Uterus (tissue), 4 donors: ENCODE measurements at places on chromosomes 7 and 10.

DNA sequence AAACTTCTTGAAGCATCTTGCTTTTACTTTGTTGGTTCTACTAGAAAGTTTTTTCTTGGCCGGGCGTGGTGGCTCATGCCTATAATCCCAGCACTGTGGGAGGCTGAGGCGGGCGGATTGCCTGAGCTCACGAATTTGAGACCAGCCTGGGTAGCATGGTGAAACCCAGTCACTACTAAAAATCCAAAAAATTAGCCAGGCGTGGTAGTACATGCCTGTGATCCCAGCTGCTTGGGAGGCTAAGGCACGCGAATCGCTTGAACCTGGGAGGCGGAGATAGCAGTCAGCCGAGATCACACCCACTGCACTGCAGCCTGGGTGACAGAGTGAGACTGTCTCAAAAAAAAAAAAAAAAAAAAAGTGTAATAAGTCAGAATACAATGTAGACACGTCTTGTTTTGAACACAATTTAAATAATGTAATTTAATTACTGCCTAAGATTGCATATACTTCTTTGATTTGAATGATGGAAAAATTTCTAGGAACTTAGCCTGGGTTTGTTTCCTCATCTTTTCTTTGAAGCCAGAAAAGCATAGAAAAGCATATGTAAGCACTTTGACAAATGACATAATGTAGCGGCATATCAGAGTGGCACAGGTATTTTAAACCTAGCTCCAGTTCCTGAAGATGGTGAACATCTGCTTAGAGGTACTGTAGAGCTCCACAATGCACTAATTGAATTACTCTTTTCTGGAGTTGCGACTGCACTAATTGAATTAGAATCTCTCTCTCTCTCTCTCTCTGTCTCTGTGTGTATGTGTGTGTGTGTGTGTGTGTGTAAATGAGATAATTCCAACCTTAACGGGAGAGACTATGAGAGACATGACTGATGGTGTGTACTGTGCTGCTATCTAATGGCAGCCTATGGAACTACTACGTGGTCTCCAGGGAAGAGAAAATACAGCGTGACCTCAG is 87.8 kb downstream of the BTRC start:
- no peak for DNase-seq

GRCh38 chr7:95432606-95433005 is 2.2 kb downstream of the PON2 start:
- DNase-seq = no peak

DNA sequence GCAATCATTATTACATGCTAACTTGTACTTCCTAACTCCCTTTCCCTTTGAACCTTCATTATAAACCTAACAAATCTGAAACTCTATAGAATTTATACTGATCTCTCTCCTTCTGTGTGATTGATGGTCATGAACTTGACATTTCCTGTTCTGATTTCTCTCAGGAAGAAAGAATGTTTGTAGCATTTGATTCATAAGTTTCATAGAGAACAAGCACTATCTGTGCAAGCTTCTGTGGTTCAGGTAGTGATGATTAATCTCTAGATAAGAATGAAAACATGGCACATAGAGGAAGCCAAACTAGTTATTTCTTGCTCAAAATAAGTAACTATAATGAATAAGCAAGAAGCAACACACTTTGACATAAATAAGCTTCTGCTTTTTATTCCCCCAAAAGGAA is 34.2 kb downstream of the TFPI2 start:
- no peak for DNase-seq

- no peak for DNase-seq
Observed at GRCh38 chr10:44297963-44298362, 86.9 kb downstream of the CXCL12 start.

DNA sequence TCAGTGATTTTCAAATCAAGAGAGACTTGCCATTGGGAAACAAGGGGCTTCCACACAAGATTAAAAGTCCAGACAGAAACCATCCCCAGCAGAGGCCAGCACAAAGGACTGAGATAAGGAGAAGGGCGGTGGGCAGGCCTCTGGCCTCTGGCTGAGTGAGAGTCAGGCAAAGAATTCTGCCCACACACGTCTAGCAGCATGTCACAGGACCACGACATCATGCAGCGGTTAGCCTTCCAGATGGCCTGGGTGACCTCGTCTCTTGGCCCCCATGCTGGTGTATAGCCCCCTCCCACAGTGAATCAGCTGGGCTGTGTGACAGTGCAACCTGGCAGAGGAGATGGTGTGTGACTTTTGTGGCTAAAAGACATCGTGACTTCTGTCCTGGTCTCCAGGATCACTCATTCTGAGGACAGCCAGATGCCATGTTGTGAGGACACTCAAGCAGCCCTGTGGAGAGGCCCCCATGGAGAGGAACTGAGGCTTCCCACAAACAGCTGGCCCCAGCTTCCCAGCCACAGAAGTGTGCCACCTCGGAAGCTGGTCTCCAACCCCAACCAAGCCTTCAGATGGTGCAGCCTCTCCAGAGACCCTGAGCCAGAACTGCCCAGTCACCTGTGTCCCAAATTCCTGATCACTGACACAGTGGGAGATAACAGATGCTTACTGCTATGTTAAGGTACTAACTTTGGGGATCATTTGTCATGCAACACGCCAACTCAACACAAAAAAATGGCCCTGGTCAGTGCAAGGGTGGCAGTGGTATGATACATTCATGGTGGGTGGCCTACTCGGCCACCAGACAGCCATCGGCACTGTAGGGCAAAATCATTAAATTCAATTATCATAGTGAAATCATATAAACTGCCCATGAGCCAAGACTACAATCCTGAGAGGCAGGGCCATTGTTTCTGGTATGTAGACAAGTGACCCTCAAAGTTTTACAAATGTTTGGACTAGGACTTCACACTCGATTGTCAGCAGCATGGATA is 73.2 kb downstream of the TNS3 start:
- DNase-seq = no peak

- no peak for DNase-seq
Observed at GRCh38 chr7:110839866-110840265, 251.1 kb upstream of the LRRN3 start.

GRCh38 chr7:16695621-16696237 is 49.7 kb downstream of the BZW2 start:
- no peak for DNase-seq
